ENCODE measurements at places on chromosomes 11 and 22.

DNA sequence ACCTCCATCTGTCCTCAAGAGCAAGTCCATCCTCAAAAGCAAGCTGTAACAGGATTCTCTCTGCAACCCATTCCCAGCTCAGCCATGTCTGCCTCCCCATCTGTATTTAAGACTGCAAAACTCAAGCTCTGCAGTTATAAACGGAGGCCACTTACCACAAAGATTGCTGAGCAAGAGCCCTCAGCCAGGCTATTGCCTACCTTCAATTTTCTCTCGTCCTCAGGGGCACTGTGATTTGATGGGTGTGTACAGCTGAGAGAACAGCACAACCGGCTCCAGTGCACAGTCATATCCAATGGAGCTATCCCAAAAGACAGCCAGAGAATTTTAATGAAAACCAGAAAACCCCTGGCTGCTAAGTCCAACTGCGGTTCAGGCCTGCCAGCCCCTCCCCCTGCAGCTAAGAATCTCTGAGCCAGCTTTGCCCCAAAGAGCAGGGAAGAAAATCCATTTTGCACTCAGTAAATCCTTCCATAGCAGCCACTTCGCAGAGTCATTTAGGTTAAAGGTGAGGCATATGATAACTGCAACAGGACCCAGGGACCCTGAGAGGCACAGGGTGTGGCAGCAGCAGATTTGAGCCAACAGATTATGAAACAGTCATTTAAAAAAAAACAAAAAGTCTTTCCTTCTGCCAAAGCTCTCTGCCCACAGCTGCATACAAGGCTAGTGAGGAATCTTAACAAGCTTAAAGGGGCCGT is 37.6 kb downstream of the RAB30 start:
- DNase-seq, result no peak

DNA sequence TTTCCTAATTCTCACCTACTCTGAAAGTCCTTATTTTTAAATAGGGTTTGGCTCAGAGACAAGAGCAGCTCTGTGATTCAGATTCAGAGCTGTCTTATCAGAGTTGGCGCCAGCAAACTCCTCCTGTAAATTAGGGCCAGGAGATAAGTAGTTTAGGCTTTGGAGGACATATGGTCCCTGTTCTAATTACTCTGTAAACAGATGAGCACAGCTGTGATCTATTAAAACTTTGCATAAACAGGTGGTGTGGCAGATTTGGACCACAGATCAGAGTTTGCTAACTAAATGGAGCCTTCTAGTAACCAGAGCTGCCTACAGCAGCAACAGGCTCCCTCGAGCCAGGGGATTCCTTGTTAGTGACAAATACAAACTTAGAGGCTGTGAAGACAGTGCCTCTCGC is 27.9 kb downstream of the YPEL1 start:
- DNase-seq, result no peak

DNA sequence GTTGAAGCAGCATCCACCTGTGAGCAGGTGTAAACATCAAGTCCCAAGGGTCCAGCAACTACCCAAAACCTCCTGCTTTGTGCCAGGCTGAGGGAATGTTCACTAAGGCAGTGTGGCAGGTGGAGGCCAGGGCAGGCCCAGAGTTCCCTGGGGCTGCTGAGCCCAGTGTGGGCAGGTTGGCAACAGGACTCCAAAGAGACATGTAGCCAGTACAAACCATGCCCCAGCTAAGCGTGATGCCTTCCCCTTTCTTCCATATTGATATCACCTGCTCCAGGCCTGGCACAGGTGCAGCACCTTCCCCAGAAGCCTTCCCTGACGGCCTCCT is 30.0 kb upstream of the SCUBE2 start:
- no peak for DNase-seq

- DNase-seq, result no peak
Observed at GRCh38 chr22:29302681-29303465, 3.6 kb upstream of the GAS2L1 start.

GRCh38 chr22:36385491-36386350 is 2.0 kb downstream of the MYH9 start:
- peak; percentile 87 for DNase-seq

DNA sequence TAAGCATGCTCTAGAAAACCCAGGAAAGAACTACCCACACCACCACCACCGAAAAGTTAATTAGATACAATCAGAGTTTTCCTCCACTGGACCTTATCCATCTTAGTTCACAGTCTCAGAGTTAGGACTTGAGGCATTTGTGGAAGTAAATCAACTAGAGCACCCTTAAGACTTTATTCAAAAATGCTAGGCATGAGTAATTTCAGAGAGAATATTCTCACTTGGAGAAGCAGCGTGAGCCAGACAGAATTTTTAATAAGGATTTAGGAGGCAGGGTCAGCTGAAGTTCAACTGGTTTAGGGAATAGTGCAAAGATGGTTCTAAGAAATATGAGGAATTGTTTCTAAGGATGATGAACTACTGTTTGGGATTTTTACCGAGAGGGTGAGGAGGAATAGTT is 1.2 kb upstream of the OLFML1 start:
- DNase-seq, result no peak

GRCh38 chr11:116778556-116778955 is 5.8 kb upstream of the BUD13 start:
- DNase-seq, result no peak

All from coronary artery (tissue), 2 donors.